ENCODE measurements at places on chromosomes 7 and 10.

GRCh38 chr7:50738932-50739331 is 43.8 kb downstream of the GRB10 start:
- DNase-seq: no peak

- no peak for DNase-seq
Observed at GRCh38 chr7:20797042-20797461, 10.4 kb upstream of the SP8 start.

DNA sequence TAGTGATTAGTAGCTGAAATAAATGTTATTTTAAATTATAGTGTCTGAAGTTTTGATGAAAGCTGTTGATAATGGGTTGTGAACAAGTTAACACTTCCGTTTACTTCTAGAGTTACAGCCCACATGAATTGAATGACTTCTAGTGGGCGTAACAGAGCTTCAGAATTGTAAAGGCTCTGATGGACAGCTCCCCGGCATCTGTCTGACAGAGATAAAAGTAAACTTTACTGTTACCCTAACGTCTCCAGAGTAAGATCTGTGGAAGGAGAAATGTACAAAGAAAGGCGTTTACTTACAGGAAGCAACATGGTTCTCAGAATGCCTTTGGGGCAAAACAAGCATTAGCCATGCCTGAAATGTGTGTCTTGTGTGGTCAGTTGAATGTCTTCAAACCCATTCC is 124.4 kb downstream of the ADARB2 start:
- DNase-seq: no peak

GRCh38 chr7:36640682-36641081 is 83.6 kb downstream of the AOAH start:
- DNase-seq: no peak

DNA sequence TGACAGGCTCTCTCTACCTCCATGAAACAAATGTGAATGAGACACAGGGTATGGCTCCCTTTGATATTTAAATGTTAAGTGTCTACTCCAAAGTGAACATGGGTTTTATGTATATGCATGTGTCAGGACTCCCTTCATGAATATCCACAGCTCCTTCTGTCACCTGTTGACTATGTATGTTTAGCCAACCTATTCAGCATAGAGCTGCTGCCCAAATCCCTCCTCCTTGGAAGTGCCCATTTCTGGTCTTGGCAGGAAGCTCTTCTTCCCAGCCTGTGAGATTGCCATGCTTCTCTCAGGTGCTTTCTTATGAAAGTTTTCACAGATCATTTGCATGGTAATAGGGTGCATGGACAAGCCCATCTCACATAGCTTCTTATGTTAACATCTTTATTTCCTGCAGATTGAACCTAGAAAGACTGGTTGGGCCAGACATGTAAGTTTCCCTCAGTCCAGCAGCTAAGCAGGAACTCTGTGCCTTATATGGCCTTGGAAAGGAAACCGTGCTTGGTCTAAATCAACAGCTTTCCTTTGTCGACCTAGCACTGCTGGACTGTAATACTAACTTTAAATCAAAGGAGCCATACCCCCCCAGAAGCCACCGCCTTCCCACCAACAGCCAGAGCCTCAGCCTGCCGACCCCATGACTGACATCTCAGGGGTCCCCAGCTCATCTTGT is 288.9 kb downstream of the ADARB2 start:
- DNase-seq: no peak

DNA sequence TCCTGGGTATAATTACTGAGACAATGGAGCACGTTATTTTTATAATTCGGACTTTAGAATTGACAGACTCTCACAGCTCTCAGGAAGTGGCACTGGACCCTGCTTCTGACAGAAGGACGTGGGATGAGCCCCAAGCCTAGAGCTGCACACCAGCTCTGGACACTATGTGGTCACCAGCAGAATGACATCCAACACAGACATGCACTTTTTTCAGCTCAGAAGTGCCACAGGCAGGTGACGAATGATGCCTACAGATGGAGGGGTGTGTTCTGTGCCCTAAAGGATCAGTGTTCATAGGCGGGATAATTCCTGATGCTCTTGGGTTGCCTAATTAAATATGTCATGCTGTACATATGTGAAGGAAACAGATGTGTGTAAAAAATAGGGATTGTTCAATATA is 87.9 kb downstream of the VIPR2 start:
- no peak for DNase-seq

GRCh38 chr7:5872326-5872725 is 8.3 kb upstream of the OCM start:
- DNase-seq: no peak

GRCh38 chr7:19707240-19707639 is 1.6 kb downstream of the POLR1F start:
- DNase-seq: no peak

DNA sequence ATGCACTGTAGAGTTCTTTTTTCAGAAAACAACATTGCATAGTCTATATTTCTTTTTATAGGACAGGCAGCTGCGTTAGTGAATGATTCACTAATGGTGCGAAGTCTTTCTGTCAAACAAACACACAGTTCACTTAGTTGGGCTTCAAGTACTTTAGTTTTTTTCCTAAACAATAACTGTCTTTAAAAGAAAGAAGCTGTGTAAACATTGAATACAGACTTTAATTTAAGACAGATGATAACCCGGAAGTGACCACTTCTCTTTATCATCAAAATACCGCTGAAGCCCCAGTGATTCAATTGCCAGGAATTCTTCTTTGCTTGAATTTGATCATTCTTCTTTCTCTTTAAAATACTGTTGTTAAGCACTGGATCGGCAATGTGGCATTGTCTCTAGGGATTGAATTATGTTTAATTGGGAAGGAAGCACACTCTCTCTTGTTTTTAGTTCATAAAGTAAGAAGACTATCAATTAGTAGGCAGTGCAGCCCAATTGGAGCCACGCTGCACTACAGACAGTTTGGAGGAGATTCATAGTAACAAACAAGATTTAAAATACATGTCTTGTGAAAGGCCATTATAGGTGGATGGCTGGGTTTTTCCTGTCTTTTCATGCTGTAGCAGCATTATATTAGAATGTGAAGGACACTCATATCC is 30.4 kb downstream of the CNTNAP2 start:
- DNase-seq: no peak

- no peak for DNase-seq
Observed at GRCh38 chr10:94747137-94747536, 15.3 kb upstream of the CYP2C19 start.

DNA sequence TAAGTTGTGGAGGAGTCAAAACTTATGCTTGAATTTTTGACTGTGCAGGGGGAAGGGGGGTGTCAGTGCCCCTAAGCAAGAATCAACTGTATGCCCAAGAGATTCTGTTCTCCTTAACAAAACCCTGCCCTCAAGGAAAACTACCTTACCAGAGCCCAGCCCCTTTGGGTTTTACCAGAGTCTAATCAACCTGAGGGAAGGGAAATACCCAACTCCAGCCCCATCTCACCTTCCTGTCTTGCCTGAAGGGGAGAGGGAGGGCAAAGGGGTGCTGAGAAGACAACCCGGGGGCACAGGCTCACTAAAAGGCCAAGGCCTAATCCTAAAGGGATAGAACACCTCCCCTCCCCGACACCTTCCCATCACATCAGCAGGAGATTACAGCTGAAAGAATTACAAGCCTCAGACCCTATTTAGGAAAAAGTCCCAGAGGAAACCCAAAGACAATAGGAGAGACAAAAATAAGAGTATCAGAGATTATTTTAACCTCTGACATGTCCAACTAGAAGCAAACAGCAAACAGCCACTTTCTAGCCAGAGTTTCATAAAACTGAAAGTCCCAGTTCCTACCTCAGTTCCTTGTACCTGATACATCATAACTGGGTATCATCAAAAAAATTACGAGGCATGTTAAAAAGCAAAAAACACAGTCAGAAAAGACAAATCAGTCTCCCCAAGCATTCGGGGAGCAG is 26.8 kb upstream of the C7orf33 start:
- DNase-seq: no peak

DNA sequence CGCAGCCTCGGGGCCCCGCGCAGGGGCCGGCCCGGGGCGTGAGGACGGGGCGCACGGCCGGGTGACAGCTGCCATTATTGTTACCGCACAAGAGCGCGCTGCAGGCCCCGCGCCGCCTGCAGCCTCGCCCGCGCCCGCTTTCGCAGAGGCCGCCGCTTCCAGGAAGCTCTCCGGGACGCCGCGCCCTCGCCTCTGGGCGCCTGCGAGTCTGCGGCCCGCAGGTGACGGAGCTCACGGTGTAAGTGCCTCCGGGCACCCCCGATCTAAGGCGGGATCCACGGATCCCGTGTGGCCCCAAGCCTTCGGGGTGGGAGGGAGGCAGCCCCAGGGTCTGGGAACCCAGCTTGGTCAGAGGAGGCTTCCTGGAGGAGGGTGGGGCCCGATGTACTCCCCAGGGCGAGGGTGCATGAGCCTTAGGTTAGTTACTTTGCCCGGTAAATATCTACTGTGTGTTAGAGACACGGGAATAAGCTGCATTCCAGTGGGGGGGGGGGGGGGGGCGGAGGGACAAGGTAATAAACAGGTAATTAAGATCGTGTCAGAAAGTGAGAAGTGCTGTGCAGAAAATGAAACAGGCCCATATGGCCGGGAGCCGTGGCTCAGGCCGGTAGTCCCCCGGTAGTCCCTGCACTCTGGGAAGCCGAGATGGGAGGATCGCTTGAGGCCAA is 638 bp downstream of the IQCE start:
- no peak for DNase-seq

Data from stimulated activated CD8-positive, alpha-beta memory T cell treated with anti-CD3 and anti-CD28 coated beads, Interleukin-15, amount 100 ng/mL, for 4 hours (primary cell).